ENCODE measurements at places on chromosomes 2 and 18.

GRCh38 chr2:199851501-199851810 lies 464 bp upstream of the FTCDNL1 start:
- DNase-seq = no peak

DNA sequence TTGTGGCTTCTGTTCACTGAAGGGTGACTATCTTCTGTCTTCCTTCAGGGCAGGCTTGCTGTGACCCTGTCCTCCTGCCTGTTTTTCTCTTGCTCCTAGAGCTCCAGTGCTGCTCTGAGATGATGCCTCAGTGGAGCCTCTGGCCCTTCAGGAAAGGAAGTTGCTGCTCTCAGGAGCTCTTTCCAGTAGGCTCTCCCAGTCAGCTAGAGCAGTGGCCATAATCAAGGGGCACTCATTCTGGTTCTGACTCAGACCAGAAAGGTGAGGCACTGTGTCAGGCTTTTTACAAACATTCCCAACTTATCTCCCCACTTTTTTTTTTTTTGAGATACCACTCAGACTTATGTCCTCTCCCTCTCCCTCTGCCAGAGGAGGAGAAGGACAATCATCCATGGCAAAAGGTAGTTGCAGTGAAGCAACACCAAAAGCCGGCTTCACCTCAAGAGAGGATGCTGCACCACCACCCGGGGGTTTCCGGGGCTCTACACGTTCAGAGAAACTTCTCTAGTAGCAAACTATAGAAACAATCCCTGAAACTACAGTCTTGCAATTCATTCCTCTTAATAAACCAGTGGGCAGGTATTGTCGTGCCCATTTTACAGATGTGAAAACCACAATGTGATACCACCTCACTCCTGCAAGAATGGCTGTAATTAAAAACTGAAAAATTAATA lies 115.4 kb downstream of the ACTR3 start:
- DNase-seq = no peak

GRCh38 chr18:58960946-58961722 lies 96.5 kb downstream of the ZNF532 start:
- DNase-seq = no peak

- no peak for DNase-seq
These were observed 27.7 kb upstream of the TRAPPC8 start for GRCh38 chr18:31970617-31971016.

- DNase-seq = no peak
These were observed 95.5 kb upstream of the EML6 start for GRCh38 chr2:54627973-54628372.

- no peak for DNase-seq
These were observed 2116.2 kb upstream of the PIK3C3 start for GRCh38 chr18:39838831-39839230.

All from CD4-positive, alpha-beta T cell treated with Interleukin-4 for 4 hours (primary cell).